ENCODE measurements at places on chromosomes 12 and 14.

GRCh38 chr12:4957761-4958160, 48.1 kb downstream of the KCNA1 start:
- DNase-seq = no peak

DNA sequence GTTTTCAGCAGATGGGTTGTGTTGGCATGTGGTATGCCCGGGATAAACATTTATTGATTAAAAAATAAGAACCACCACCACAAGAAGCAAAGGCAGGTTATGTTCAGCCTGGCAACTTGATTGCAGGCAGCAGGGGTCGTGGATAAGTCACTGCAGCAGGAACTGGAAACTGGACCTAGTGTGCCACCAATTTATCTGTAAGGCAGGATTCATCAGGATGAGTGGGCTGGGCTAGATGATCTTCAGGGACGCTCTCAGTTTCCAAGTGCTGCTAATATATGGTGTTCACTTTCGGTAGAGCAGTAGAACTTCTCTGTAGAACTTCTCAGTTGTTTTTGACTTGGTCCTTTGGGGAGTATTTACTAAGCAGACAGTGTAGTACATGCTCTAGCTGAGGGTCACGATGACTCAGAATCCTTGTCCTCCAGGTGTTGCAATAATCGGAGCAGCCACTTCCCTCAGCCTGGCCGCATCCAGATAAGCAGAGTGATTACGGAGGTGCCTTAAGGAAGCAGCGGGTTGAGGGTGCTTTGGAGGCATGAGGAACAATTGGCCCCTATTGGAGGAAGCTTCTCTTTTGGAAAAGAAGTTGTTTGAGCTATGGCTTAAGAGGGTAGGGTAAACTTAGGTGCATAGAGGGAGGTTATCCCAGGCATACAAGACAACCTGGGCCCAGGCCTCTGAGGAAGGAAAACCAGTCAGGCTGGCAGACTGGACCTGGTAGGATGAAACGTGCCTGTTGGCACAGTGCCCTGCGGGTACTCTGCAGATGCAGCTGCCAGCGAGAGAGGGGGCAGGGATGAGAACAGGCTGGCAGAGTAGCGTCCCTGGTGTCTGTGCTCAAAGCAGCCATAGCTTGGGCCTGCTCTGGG, 104.0 kb downstream of the GPR135 start:
- DNase-seq = peak; percentile 98

DNA sequence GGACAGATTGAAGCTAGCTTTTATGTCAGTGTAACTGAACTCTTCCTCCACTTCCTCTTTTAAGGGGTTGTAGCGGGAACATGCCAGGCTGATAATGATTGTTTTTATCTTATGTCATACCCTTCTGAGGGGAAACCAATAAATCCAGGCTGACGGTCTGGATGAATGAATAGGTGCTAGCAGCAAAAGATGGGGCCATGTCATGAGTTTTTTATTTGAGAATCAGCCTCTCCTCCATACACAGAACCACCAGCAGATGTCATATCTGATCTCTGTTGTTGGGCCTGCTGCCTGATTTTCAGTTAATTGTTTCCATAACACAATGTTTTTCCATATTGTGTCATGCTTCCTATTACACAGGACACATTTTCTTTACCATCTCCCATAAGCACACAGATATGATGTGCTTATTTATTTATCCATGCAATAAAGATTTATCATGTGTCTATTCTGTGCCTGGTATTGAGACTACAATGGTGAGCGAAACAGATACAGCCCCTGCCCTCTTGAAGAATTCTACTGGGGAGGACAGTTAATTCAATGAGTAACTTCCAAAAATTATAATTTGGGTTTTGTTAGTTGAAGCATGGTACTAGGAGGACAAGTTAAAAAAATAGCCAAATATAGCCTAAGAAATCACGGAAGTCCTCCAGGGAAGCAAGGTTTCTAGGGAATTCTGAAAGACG, 33.6 kb upstream of the CRY1 start:
- DNase-seq = no peak

DNA sequence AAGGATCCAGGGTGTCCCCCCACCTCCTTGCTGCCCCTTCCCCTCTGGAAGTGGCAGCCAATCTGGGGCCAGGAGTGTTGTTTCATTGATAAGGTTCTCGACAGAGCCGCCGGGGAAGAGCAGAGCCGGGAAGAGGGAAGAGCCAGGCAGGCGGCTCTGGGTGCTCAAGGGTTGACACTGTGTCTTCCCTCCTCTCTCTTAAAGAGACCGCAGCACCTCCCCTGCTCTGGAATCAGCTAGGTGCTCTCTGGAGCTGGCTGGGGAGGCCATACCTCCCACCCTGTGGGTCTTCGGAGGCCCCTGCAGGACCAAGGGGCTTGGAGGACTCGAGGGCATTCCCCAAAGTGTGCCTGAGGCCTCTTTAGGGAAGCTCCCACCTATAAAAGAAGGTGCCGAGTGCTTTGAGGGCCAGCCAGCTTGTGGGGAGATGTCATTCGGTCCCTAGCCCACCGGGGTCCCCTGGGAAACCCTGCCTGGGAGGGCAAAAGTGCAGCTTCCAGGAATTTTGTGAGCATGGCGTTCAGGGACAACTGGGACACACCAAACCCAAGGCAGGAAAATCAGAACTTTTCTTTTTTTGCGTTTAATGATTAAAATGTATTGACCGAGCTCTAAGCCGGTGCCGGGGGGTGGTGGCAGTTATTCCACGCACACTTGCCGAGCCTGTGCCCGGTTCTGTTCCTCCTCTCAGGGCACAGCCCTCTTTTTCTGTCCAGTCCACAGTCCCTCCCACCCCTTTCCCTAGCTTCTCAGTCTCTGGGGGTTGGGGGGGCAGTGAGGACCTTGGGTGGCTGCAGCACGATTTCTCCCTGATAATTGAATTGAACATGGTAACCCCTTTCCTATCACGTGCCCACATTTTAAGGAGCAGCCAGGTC, 3.0 kb downstream of the SETD1B start:
- no peak for DNase-seq

DNA sequence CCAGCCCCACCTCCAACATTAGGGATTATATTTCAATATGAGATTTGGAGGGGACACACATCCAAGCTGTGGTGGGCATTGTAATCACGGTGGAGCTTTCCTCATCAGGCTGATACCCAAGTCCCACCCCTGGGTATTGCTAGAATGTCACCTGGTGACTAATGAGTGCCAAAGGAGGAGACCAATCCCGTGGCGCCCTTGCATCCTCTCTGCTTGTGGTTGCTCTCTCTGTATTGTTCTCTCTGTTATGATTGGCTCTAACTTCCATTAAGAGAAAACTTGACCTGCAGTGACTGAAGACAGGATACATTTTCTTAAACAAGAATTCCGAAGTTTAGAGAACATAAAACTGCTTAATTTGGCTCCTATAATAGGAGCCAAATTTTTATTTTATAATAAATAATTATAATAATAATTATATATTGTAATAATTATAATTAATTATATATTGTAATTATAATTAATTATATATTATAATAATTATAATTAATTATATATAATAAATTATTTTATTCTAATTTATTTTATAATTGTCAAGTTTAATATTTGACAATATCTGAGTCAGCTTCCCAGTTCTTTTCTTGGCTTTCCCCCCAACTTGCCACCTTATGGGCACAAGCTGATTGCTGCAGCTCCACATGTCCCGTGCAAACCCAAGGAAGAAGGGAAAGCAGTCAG, 420.1 kb downstream of the DIO2 start:
- no peak for DNase-seq

- no peak for DNase-seq
Observed at GRCh38 chr14:21882226-21882625, 208.6 kb upstream of the OR4E1 start.

GRCh38 chr12:85866986-85867776, 6.9 kb upstream of the NTS start:
- no peak for DNase-seq

GRCh38 chr14:21539189-21539940, 13.2 kb upstream of the SALL2 start:
- no peak for DNase-seq

DNA sequence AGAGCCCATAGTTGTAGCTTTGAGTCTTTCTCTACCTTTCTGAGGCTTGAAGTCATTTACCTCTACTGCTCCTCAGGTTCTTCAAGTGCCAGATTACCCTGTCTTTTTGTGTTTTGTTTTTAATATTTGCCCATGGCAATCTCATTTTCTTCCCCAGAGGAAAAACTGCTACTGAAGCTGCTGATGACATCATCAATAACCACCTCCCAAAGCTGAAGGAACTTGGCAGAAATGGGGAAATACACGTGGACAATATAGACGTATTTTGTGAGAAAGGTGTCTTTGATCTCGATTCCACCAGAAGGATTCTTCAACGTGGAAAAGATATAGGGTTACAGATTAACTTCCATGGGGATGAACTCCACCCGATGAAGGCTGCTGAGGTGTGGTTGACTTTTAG, 17.1 kb downstream of the AMDHD1 start:
- DNase-seq = no peak

Measured in NCI-H2107 (cell line).